Ecto neural progenitor cell (in vitro differentiated cells): ENCODE measurements at places on chromosomes 12 and 14.

DNA sequence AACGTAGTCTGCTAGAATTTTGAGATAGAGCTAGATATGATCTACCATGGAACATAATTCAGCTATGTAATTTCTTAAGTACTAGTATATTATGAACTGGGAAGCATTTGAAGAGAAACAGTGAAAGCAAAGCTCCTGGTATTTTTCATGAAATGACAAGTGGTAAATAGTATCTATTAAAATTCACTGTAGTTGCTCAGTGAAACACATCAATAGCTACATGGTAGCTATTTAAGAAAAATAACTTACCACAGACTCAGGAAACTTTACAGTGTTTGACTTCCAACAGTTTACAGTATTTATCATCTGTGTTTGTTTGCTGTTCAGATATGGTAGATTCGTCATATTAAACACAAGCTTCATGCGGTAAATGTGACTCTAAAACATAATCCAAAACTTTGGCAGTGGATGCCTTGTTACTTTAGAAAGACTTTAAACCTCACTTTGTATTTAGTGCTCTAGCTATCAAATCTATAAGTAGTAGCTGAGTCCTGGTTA, 25.2 kb downstream of the WNK1 start:
- no peak for DNase-seq

GRCh38 chr14:97995038-97995437, 1197.9 kb downstream of the VRK1 start:
- DNase-seq, result no peak

DNA sequence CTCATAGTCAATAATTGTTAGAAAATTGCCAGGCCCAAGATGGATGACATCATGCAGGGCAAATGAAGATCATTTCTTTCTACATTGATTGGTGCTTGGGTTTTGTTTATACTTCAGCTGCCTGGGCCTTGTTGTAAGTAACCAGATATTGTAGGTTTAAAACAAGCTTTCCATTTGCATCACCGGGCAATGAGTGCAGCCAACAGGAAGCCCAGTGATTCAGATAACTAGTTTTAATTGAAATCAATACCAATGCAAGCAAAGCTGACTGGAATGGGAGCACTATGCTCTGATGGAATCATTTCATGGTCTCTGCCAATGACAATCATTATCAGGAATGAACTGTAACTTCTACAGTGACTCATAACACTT, 279.3 kb downstream of the DUSP6 start:
- no peak for DNase-seq

GRCh38 chr12:75289753-75290152, 40.4 kb downstream of the CAPS2 start:
- no peak for DNase-seq
